ENCODE measurements at places on chromosomes 1 and 21.

DNA sequence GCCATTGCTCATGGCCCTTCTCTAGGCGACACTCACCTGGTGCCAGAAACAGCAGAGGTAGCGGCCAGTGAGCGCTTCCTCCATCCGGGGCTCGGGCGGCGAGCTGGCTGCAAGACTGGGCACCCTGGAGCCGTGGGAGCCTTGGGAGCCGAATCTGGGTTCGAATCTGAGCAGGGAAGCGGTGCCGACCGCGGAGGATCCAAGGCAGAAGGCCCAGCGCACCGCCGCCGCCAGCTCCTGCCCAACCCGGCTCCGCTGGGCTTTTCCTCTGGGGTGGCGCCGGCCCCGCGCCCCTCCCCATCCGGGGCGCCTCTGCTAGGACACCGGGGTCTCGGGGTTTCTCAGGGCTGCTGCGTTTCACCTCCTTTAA, 1.7 kb upstream of the PRDM16 start:
- no peak for DNase-seq

DNA sequence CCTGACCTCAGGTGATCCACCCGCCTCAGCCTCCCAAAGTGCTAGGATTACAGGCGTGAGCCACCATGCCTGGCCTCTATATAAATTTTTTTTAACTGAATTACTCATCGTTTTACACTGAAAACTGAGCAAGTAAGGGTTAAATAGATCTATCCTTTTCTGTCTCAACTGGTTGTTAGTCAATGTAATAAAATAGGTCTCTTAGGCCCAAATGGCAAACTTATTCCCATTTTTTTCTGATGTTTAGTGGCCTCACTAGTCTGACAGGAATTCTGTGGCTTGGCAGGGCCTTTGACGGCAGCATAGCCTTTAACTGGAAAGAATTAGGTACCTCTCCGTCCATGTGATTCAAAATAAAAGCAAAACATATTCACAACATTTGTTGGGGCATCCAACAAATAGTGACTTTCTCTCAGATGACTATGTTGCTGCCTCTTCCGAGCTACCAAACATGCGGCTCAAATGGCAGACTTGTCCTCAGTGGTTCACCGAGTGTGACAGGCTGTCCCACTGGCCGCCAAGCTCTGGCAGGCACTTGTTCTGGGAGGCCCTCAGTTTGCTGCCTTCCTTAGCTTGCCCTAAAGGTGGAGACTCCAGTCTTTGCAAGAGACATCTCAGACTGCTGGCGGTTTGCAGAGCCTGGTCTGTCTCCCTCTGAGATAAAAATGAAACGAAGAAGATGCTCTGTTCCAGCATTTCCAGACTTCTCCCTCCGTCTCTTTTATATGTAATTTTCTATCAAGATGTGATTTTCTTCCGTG, 17.4 kb downstream of the ATP1A4 start:
- DNase-seq: no peak

GRCh38 chr1:201309416-201309815, 26.1 kb downstream of the PKP1 start:
- peak; percentile 31 for DNase-seq

- no peak for DNase-seq
These were observed 225.8 kb upstream of the L1TD1 start for GRCh38 chr1:61968869-61969268.

- DNase-seq: no peak
These were observed 41.2 kb downstream of the SLC27A3 start for GRCh38 chr1:153816283-153816889.

- no peak for DNase-seq
These were observed 536.6 kb downstream of the RWDD3 start for GRCh38 chr1:95770581-95770980.

Data from KBM-7 (cell line).